ENCODE measurements at places on chromosomes 5 and 9.

GRCh38 chr9:69086769-69087168 lies 51.2 kb downstream of the FXN start:
- DNase-seq = no peak

DNA sequence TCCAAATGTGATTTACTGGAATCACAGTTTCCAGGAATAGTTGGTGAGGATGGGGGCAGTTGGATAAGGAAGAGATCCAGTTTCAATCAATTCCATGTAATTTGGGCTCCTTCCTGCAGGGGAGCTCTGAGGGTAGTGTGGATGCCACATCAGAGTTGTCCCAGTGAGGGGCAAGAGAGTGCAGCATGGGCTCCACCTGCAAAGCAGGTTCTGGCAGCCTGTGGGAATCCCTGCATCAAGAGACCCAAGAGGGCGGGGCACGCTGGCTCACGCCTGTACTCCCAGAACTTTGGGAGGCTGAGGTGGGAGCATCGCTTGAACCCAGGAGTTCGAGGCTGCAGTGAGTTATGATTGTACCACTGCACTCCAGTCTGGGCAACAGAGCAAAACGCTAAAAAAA lies 188.5 kb downstream of the CACNA1B start:
- no peak for DNase-seq

- no peak for DNase-seq
Measured at GRCh38 chr5:83662558-83662957, 58.1 kb downstream of the HAPLN1 start.

GRCh38 chr9:22154064-22154463 lies 145.0 kb upstream of the CDKN2B start:
- no peak for DNase-seq

- no peak for DNase-seq
Measured at GRCh38 chr5:76953551-76954382, 922 bp downstream of the CRHBP start.

- no peak for DNase-seq
Measured at GRCh38 chr5:175059687-175060211, 335.4 kb downstream of the MSX2 start.

GRCh38 chr9:118395415-118395814 lies 691.2 kb downstream of the TLR4 start:
- no peak for DNase-seq

GRCh38 chr5:114450437-114450836 lies 88.6 kb downstream of the KCNN2 start:
- DNase-seq = no peak
